ENCODE measurements at places on chromosomes 6 and 20. TPM values are rescaled to one million over a fixed set of nuclear protein-coding genes. Genes with fewer than 3 reads are reported as not detected.

DNA sequence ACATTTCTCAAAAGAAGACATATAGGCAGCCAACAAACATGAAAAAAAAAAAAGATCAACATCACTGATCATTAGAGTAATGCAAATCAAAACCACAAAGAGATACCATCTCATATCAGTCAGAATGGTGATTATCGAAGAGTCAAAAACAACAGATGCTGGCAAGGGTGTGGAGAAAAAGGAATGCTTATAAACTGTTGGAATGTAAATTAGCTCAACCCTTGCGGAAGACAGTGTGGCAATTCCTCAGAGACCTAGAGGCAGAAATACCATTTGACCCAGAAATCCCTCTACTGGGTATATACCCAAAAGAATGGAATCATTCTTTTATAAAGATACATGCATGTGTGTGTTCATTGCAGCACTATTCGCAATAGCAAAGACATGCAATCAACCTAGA, 303.8 kb upstream of the THEMIS start:
- DNase-seq: no peak

BPI gene
- not detected for total RNA-seq

NOX3 gene
- not detected for total RNA-seq

TMC2 gene
- total RNA-seq: not detected

- no peak for DNase-seq
Measured at GRCh38 chr6:104623052-104623690, 236.5 kb downstream of the HACE1 start.

DNA sequence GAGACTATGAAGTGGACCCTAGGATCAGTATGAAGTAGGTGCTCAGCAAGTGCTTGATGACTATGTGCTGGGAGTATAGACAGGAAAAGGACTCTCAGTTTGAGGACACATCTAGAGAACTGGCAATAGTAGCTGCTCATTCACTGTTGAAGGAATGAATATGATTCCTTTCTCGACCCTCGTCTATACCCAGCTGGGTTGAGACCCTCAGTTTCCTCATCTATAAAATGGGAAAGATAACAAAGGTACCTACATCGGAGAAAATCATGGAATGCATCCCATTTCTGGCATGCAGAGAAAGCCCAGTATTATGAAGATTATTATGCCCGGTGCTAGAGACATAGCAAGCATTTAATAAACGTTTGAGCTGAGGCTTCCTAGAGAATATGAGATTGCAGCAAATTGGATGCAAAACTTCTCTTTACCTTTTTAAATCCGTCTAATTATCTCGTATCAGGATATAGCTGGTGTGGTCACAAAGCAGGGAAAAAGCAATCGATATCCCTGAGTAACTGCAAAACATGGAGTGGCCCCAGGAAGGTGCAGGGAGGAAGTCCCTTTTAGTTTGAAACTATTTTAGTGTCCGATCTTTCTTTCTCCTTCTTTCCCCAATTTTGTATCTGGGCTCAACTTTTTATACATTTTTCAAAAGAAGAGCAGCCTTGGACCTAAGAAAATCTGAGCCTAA, 2.8 kb upstream of the PCK1 start:
- no peak for DNase-seq

DNA sequence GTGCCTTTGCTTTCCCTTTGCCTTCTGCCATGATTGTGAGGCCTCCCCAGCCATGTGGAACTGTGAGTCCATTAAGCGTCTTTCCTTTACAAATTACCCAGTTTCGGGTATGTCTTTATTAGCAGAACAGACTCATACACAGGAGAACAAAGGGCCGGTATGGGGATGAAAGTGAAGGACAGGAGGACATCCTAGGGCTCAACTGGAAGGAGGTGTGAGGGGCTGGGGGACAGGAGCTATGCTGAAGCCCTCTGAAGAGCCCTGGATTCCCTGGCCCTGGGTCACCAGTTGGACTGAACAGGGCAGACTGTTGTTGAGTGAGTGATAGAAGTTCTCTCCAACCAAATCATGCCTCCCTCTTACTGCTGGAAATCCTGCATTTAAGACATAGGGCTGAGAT, 105.8 kb downstream of the SCML4 start:
- DNase-seq: no peak

- DNase-seq: no peak
Measured at GRCh38 chr6:78551361-78551760, 316.0 kb upstream of the IRAK1BP1 start.

- no peak for DNase-seq
Measured at GRCh38 chr6:24149296-24149695, 23.3 kb downstream of the NRSN1 start.

DNA sequence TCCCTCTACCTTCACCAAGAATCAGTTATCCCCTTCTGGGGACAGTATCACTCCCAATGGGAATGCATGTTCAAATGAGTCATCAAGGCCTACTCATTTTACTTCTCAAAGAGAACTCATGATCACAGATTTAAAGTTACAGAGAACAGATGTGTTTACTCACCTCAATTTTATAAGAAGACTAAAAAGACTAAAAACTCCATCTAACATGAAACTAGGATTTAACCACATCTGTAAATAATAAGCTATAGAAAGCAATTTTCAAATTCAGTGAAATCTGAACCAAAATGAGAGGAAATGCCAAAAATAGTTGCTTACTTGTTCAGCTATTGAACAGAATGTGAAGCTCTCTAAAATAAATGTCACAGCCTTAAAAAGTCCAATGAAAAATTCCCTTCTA, 300.1 kb upstream of the KCNQ5 start:
- DNase-seq: no peak

SCUBE3 gene
- not detected for total RNA-seq

- DNase-seq: peak; percentile 38
Measured at GRCh38 chr20:1215386-1216170, 10.3 kb upstream of the RAD21L1 start.

DNA sequence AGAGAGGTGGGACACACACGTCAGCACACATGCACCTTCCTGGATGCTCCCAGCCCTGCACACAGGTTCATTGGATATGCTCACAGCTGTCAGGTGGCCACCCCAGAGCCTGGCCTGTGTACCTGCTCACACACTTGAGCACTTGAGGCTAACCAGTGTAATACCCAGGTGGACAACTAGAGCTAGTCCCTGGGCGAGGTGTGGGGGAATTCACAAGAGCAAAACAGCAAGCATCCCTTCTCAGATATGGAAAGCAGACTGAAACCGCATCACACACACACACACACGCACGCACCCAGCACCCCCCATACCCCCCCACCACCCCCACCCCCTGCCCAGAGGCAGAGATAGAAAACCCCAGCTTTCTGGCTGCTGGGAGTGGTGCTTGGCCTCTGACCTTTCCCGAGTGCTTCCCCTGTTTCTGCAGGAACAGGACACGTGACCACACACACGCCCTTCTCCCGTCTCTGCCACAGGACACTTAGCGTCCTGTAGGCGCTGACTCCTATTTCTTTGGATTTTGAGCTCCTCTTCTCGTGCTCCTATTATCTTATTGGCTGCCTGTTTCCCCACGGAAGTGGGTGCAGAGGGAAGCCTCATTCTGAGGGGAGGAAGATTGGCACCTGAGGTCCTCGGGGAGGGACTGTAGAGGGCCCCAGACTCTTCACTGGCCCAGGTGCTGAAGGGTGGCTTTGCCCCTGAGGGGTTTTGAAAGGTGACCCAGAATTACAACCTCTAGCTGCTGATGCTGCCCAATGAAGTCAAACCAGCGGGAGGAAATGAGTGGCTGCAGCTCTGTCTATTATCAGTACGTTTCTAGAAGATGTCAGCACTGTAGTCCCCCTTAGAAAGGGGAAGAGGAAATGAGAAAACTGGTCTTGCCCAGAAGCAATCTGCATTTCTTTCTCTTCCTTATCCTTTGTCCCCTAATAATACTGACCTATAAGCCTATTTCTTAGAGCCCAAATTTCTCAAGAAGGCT, 65.8 kb downstream of the SYTL3 start:
- DNase-seq: no peak

DNA sequence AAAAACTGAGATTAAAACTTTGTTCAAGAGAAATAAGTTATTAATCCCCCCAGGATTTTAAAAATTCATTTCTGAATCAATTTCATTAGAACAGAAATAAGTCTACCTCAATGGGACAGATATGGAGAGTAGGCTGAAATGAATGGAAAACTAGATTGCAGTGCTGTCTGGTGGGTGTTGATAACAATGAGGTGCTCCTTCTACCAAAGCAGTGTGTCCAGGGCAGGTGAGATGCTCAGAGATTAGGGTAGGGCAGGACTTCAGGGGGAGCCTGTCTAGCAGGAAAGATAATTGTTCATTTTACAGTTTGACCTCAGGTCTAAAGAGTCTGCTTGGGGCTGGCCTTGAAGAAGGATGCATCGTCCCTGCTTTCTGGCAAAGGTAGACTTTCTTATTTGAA, 38.0 kb upstream of the MYLIP start:
- no peak for DNase-seq

GRCh38 chr6:45326698-45327417, 1.3 kb upstream of the RUNX2 start:
- no peak for DNase-seq

KCNK17 gene
- total RNA-seq: not detected

DNA sequence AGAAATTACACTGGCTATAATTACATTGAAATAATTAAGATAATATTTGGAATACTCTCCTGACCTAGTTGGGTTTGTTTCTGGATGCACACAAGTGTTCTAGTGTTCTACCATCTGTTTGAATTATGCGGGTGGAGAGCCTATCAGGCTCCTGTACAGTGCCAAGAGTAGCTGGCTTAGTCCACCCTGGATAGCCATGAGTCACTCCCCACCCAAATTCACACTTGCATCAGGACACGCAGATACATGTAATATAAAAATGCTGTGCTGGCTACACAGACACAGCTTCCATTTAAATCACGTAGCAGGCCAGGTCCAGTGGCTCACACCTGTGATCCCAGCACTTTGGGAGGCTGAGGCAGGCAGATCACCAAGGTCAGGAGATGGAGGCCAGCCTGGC, 686.2 kb upstream of the SLC35B3 start:
- DNase-seq: no peak

- DNase-seq: no peak
Measured at GRCh38 chr20:37361336-37361735, 15.4 kb downstream of the SRC start.

CABLES2 gene
- total RNA-seq: 22.5 TPM

Measured in activated CD4-positive, alpha-beta T cell treated with anti-CD3 and anti-CD28 coated beads, Interleukin-2, amount 10 ng/mL, durations not matched to agents 7 days and 5 days (primary cell).